NAMALWA (cell line): ENCODE measurements at places on chromosomes 6 and 20.

DNA sequence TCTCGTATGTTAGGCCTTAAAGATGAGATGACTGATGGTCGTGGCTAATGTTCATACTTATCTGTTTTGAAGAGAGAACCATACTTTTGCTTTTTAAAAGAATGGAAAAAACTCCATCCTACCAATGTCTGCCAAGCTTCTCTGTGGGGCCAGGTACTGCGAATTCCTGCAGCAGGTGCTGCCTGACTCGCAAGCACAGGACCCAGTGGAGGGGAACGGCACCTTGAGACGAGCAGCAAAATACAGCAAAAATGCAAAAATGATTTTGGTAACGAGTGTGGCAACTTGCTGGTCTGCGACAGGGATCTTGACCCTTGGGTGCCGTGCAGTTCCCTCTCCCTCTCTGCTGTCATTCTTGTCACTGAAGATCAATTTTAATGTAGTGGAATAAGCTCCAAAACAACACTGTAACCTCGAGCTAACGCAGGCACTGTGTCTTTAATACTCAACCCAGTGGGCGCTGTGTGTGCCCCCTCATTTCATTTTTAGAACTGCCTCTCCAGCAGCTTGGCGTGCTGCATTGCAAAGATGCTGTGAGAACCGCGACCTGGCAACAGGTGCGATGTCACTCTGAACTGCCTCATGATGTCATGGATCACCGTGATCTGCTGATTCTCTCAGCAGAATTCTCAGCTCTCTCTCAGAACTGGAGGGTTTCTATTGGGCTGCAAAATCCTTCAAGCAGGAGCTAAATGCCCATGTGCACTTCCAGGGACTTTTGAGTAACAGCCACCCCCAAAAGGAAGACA, 51.6 kb downstream of the RAMACL start:
- no peak for DNase-seq

- DNase-seq: no peak
Measured at GRCh38 chr6:134529921-134530320, 212.0 kb upstream of the SGK1 start.

GRCh38 chr20:46438156-46438750, 31.8 kb upstream of the ELMO2 start:
- peak; percentile 67 for DNase-seq

- DNase-seq: no peak
Measured at GRCh38 chr20:48295445-48295903, 510.2 kb upstream of the SULF2 start.

GRCh38 chr6:41691426-41692079, 43.9 kb downstream of the TFEB start:
- DNase-seq: no peak
